Natural killer cell (primary cell): ENCODE measurements at places on chromosomes 12 and 14. TPM values are rescaled to one million over a fixed set of nuclear protein-coding genes. Genes with fewer than 3 reads are reported as not detected.

DNA sequence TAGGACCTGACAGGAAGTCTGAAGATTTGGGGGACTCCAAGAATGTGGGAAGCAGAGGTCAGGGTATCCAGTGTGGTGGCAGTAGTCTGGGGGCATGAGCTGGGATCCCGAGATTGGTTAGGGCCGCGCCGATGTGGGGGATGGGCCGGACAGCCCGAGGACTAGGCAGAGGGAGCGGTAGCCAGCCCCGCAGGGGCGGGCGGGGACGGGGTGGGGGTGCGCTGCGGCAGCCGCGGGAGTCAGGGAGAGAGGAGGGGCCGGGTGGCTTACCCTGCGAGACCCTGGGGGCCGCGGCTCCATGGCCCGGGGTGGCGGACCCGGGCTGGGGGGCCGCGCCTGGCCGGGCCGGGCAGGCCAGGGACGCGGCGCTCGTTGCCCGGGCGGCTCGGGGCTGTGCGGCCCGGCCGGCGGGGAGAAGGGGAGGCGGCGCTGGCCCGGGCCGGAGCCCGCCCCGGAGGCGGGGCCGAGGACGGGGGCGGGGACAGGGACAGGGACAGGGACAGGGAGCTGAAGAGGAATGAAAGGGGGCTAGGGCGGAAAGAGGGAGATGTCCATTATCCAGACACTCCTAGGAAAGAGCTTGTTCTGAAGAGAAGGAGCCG, 5.6 kb downstream of the ZNF385A start:
- H3K4me1 ChIP-seq: peaks cover 16% of the 10 kb centered on the region
- no peak overlapping the region for H3K27ac ChIP-seq
- H3K36me3 ChIP-seq: no peaks in the 10 kb centered on the region

GRCh38 chr14:53367644-53368026, 214.5 kb upstream of the DDHD1 start:
- no peaks in the 10 kb centered on the region for H3K36me3 ChIP-seq
- H3K27me3 ChIP-seq: no peaks in the 10 kb centered on the region
- H3K27ac ChIP-seq: no peak overlapping the region
- no peaks in the 10 kb centered on the region for H3K4me1 ChIP-seq
- no peak overlapping the region for H3K4me3 ChIP-seq
- no peak for DNase-seq

DNA sequence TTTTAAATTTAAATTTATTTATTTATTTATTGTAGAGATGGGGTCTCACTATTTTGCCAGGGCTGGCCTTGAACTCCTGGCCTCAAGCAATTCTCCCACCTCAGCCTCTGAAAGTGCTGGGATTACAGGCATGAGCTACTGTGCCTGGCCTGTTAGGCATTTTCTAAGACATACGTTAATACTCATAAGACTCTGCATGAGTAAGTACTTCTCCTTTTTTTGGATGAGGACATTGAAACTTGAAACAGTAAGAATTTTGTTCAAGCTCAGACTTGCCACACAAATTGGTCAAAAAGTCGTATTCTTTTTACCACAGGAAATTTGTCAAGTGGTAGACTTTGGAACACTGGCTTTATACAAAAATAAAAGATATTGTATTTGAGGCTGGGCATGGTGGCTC, 187.4 kb upstream of the RASSF8 start:
- no peaks in the 10 kb centered on the region for H3K36me3 ChIP-seq
- H3K4me3 ChIP-seq: no peak overlapping the region
- no peaks in the 10 kb centered on the region for H3K4me1 ChIP-seq
- no peak for DNase-seq

- peaks cover 47% of the 10 kb centered on the region for H3K4me1 ChIP-seq
- H3K36me3 ChIP-seq: peaks cover 2% of the 10 kb centered on the region
- no peak overlapping the region for H3K4me3 ChIP-seq
- DNase-seq: peak; percentile 32
- H3K27ac ChIP-seq: no peak overlapping the region
Measured at GRCh38 chr12:124554429-124555029, 12.9 kb downstream of the NCOR2 start.

DNA sequence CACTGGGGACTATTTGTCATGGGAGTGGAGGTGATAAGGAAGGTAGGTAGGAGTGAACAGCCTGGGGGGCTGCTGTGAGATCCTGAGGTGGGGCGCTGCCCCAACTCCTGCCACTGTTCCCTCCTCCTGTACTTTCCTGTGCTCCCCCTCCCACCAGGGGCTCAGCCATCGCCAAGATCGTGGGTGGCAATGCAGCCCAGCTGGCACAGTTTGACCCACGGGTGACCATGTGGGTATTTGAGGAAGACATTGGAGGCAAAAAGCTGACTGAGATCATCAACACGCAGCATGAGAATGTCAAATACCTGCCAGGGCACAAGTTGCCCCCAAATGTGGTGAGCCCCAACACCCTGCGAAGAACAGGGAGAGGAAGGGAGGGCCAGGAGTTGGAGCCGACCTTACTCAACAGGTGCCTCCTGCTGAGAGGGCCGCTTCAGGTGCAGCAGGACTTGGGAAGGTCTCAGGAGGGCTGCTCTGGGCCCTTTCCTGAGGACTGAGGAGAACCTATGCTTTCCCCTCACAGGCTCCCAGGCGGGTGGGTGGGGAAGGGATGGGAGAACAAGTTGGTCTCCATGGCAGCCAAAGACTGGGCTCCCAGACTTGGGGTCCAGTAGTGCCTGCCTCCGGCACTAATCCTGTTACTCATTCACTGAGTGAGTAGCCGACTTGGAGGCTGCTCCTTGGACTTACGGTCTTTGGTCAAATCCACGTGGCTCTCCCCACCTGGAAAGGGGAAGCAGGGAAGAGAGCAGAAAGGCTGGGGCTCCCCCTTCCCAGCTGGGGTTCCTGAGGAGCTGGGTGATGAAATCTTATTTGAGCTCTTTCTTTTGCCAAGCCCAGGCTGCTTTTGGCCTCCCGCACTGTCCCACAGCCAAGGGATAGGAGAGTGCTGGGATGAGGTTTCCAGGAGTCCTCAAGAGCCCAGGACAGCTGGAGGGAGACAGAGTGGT, 884 bp downstream of the GPD1 start:
- no peak for DNase-seq
- H3K4me1 ChIP-seq: no peaks in the 10 kb centered on the region
- no peak overlapping the region for H3K27ac ChIP-seq
- no peak overlapping the region for H3K4me3 ChIP-seq

The TAS2R13 gene
- total RNA-seq: 2.5 TPM

The CD163 gene
- total RNA-seq: 2.1 TPM
